Ammon's horn (tissue), 1 donor: ENCODE measurements at places on chromosomes 1 and 21.
A peak's percentile ranks its signal among the peaks of the same experiment; 100 is the strongest.

DNA sequence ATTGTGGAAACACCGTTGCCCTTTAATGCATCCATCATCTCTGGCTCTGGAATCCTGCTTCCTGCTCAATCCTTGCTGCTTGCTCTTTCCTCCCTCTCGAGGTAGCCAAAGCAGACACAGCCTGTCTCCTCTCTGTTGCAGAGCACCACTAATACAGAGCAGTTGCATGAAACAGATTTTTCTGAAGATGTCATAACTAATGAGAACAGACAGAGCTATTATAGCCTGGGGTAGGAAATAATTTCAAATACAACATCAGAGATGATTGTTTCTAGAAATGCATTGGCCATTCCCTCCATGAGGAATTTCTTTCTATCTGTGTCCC is 23.3 kb upstream of the ACBD6 start:
- no peak for DNase-seq

GRCh38 chr1:169041366-169041765 is 65.1 kb upstream of the ATP1B1 start:
- DNase-seq, result peak; percentile 55

DNA sequence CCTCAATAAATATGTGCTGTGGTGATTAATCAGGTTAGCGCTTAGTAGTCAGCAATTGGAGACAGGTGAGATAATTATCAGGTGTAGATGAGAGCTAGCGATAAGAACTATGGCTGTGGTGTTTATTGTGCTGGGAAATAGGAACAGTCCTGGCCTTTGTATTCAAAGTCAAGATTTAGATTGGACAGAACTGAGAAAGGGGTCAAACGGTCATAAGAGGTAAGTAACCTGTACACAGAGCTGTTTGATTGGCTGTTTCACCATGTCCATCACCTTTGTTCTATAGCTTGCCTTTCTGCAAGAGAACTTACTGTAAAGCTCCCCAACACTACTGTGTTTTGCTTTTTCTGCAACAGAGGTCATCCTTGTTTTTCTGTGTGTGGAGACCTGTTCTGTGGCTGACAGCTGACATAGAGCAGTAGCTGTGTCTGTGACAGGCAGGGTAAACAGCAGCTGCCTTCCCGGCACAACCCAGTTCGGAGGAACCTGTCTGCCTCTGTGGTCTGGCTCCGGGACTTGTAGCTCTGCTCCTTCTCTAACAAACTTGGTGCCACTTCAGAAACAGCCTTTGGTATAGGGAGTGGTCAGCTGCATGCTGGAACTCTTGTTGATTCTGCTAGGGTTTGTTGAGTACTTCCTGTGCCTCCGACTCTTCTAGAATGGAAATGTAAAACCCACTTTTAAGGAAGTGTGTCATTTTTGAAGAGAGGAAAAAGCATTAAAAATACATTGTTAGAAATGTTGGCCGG is 21.1 kb upstream of the CDC42 start:
- DNase-seq, result no peak

- no peak for DNase-seq
These were observed 9.2 kb downstream of the POU3F1 start for GRCh38 chr1:38037221-38037939.
